ENCODE measurements at places on chromosomes 13 and 19. TPM values are rescaled to one million over a fixed set of nuclear protein-coding genes. Genes with fewer than 3 reads are reported as not detected.

KLK2 gene
- total RNA-seq, result not detected

DNA sequence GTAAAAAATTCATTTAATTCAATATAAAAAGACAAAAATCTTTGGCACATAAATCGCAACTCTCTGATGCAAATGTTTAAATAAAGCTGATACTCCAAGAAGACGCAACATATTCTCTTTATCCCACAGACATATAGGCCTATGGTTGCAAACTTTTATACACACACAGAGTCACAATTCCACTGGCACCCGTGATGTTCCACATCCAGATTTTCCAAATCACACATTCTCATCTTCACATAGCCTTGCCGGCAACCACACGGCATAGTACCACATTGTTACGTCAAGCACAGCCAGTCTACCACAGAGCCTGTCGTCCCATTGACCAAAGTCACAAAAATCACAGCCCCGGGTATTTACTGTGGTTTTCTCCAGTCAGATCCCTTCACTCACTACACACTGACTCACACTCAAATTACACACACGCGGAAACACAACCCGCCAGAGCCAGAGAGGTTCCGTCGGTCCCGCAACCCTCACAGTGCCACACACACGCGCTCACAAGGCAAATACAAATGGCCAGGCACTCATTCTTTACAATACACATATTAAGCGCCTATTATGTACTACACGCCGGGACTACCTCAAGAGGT is 546 bp upstream of the ZNF546 start:
- DNase-seq, result no peak

CACNG7 gene
- total RNA-seq, result not detected

DNA sequence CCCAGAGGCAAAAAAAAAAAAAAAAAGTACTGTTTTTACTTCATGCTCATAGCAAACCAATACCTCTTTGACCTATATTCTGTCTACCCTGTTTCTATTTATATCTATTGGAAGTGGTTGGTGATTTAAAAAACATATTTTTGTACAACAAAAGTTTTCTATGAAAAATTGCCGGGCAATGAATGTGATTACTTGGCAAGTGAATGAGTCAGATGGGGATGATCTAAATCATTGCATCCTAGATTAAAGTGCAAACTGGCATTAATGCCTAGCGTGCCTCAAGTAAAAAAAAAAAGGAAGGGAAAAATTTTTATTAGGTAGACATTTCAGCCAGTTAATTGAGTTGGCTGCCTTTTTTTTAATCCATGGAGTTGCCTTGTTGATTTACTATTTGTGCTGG is 500.6 kb downstream of the KCTD12 start:
- no peak for DNase-seq

SLC15A1 gene
- total RNA-seq, result 0.25 TPM

GRCh38 chr13:93361703-93362102 is 135.1 kb downstream of the GPC6 start:
- DNase-seq, result no peak

CAPNS1 gene
- 235 TPM for total RNA-seq

CABP5 gene
- total RNA-seq, result not detected

- DNase-seq, result no peak
These were observed 836 bp upstream of the BST2 start for GRCh38 chr19:17406046-17406886.

- no peak for DNase-seq
These were observed 85.8 kb upstream of the UBL3 start for GRCh38 chr13:29936051-29936813.

C3 gene
- total RNA-seq, result 6,271 TPM

CCDC9 gene
- total RNA-seq, result 16.2 TPM

DNA sequence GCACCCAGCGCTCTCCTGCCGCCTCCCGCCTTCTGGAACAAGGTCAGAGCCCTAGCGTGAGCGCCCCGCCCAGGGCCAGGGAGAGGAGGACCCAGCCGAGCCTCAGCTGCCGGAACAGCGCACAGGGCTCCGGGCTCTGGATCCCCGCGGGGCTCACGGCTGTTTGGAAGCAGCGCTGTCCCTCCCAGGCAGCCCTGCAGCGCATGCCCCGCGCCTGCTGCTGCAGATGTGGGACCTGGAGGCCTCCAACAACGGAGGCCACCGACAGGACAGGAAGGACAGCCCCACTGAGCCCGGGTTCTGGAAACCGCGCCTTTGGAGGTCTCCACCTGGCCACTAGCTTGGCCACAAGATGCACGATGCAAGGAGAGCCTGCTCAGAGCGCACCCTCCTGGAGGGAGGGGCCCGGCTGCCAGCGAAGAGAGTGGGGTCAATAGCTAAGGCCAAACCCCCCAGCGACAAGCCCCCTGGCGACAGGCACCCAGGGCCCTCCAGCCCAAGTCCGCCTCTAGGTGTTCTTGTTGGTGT is 12.6 kb downstream of the ZSCAN18 start:
- no peak for DNase-seq

KLK14 gene
- not detected for total RNA-seq

GZMM gene
- 3.7 TPM for total RNA-seq

- no peak for DNase-seq
These were observed 38.8 kb downstream of the RCBTB1 start for GRCh38 chr13:49546561-49546960.

GRCh38 chr19:3055741-3056416 is 6.4 kb downstream of the TLE5 start:
- no peak for DNase-seq

DNA sequence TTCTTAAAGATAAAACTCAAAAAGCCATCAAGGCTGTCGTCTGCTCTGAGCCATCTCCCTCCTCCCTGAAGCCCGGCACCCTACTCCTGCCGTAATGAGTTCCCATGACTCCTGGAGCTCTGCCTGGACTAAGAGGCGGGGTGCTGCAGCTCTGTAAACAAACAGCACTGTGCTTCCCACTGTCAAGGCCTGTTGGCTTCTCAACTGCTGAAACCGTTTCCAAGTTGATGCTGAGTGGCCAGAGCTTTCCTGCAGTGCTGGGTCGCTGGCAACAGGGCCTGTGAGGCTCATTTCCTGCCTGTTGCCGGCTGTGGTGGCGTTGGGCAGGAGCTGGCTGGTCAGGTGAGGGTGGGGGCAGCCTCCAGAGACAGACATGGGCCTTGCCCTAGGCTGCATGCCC is 26.7 kb upstream of the ISYNA1 start:
- no peak for DNase-seq

- no peak for DNase-seq
These were observed 5.3 kb upstream of the SLC5A5 start for GRCh38 chr19:17866312-17866963.

MYH14 gene
- total RNA-seq, result 8.0 TPM

DNA sequence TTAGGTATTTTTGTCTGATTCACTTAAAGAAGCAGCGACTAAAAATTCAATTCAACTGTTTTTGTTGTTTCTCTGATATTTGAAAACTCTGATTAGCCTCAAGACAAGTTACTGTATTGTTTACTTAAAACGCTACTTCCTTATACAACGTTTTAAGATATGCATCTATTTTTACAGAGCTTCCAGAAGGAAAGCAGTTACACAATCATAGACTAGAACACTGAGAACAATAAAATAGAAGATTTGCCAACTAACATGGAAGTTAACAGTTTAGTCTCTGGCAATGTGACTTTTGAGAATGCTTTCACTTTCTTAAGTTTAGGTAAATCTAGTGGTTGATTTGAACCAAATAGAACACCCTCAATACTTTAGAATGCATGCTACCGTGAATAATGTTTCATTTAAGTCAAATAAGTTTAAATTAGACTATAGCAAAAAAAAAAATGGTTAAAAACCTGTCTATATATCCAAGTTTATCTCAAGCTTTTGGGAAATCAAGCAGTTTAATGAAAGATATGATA is 614.8 kb downstream of the DACH1 start:
- DNase-seq, result no peak

DNA sequence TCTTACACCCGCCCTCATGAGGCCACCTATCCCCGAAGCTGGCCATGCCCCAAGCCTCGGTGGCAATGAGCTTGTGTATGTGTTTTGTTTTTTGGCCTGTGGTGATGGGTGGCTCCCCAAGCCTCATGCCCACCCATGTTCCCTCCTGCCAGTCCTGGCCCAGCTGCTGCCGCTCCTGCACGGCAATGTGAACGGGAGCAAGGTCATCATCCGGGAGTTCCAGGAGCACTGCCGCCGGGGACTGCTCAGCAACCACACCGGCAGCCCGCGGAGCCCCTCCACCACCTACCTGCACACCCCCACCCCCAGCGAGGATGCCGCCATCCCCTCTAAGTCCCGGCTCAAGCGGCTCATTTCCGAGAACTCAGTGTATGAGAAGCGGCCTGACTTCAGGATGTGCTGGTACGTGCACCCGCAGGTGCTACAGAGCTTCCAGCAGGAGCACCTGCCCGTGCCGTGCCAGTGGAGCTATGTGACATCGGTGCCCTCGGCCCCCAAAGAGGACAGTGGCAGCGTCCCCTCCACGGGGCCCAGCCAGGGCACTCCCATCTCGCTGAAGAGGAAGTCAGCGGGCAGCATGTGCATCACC is 24.6 kb downstream of the UBXN6 start:
- DNase-seq, result no peak

RNASEH2A gene
- 2.8 TPM for total RNA-seq

DNA sequence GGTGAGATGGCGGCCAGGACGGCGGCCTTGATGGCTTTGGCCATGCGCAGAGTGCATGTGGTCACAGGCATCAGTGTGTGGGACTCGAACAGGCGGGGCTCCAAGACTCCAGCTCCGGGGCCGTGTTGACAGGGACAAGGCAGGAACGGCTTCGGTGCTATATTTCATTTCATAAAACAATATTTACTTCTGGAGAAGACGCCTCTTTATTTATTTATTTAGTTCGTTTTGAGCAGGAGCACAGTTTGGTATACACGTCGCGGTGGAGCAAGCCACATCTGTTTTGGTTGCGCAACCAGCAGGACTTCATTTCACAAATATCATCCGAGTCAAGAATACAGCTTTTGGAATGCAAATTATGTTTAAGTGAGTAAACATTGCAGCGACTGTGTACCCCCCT is 166.7 kb upstream of the TSHZ3 start:
- no peak for DNase-seq

GRCh38 chr13:28545583-28546333 is 50.8 kb upstream of the FLT1 start:
- DNase-seq, result no peak

PRODH2 gene
- total RNA-seq, result not detected

PVR gene
- total RNA-seq, result 24.2 TPM

DNA sequence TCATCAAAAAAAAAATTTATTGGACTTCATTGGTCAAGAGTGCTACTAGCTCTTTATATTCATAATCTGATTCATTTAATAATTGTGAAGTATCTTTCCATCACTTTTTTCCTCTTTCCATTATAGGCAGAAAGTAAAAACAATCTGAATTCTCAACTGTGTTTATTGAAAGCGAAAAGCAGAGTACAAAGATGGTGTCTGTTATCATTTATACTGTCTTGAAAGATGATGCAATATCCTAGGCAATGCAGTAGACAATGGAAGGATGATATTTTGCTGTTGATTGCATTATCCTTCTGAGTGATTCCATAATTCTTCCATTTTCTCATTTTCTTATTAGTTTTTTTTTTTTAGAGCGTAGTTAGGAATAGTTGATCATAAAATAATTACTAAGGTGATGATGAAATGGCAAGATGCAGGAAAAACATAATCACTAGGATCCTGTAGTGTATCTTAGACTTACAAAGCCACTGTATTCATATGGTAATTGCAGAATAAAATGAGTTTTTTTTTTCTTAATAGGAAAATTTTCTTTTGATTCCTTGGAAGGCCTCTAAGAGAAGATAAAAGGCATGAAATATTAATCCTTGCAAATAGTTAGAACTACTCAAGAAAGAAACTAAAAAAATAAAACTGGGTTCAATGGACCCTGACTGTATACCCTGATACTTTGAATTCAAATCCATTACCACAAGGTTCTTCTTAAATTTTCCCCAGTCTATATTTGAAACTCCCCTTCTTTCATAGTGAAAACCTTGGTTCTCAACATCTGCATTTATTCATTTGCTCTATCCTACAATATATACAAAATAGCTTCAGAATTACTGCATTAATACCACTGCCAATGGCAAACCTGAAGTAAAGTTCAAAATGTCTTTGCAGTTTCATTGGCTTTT is 11.6 kb downstream of the URI1 start:
- DNase-seq, result no peak

NCAN gene
- total RNA-seq, result not detected

DNA sequence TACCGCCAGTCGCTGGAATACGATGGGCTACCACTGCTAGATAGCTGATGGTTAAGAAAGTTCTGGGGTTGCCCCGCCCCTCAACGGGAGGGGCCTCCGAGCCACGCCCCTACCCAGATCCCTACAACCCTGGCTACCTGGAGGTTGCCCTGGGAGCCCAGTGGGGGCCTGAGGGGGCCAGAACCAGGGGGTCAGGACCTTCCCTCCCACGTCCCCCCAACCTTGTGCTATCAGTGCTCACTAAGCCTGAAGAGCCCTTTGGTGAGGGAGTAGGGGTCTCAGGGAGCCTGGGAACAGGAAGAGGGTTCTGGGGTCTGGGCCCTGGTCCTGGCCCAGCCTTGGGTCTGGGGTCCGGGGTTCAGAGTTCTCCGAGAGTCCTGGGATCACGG is 8.9 kb downstream of the OCEL1 start:
- no peak for DNase-seq

DNA sequence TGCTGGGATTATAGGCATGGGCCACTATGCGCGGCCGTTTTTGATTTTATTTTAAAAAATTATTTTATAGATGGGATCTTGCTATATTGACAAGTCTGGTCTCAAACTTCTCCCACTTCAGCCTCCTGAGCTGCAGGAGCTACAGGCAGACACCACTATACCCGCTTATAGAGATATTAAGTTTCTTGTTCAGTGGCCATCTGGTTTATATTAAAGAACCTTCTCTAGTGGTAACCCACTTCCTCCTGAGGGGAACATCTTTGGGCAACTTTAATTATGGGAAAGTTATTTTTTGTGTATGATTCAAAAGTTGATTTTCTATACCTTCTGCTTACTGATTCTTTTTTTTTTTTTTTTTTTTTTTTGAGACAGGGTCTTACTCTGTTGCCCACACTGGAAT is 172.7 kb downstream of the KLF5 start:
- DNase-seq, result no peak

DNA sequence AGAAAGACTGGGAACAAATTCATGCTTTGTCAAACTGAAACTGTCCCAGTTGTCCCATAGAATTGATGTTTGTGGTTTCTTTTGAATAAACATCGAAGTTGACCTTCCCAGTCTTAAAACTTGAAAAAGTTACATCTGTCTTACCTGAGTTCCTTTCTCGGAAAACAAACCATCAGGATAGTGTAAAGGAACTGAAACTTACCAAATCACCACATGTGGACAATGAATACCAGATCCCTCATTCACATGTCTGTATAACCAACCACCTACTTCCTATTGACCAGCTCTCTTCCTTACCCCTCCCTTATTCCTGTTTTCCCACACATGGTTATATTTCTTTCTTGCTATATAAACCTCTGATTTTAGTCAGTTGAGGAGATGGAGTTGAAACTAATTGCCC is 791.7 kb upstream of the PCDH20 start:
- DNase-seq, result no peak

Data from omental fat pad (tissue), 4 donors.